Activated naive CD8-positive, alpha-beta T cell treated with anti-CD3 and anti-CD28 coated beads, Interleukin-2, amount 10 ng/mL, durations not matched to agents 7 days and 5 days (primary cell): ENCODE measurements at places on chromosomes 1 and 21.
A peak's percentile ranks its signal among the peaks of the same experiment; 100 is the strongest.

DNA sequence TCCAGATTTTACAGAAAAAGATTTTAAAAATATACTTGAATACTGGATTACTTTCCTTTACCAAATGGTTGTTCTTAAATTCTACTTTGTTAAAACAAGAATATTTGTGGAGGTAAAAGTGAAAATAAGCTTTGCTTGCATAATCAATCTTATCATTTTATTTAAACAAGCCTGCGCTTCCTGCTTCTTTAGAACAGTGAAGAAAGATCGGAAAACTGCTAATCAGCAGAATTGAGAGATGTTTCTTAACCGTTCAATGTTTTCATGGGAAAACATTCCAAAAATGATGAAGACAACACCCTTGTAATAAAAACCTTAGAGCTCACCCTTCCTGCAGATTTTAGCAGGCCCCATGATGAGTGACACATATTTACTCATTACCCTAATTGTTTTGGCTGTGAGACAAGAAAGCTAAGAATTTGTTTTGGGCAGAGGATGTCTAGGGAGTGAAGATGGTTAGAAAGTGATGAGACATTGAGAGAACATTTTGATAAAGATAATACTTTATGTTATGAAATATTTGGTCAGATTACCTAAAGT is 72.6 kb downstream of the TPR start:
- peaks cover 2% of the 10 kb centered on the region for H3K27me3 ChIP-seq
- peaks cover 3% of the 10 kb centered on the region for H3K36me3 ChIP-seq
- no peak for DNase-seq
- no peak overlapping the region for H3K4me3 ChIP-seq
- peaks cover 20% of the 10 kb centered on the region for H3K4me1 ChIP-seq
- H3K27ac ChIP-seq: no peak overlapping the region

DNA sequence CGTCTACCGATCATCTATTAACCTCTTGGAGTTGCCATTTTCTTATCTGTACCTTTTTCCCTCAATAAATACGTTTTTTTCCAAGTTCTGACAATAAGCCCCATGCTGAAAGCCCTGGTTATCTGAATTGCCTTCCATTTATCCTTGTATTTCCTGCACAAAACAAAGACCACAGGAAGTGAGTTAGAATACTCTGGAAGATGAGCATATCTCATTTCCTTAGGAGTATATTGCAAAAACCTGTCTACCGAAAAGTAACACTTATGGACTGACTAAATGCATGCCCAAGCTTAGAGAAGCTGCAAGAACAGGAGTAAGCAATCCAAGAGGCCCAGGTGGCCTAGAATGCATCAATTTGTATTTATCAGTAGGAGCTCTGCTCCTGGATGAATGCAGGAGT is 39.9 kb downstream of the DIRAS3 start:
- no peak overlapping the region for H3K4me3 ChIP-seq
- no peaks in the 10 kb centered on the region for H3K27me3 ChIP-seq
- no peak for DNase-seq
- no peaks in the 10 kb centered on the region for H3K36me3 ChIP-seq
- no peak overlapping the region for H3K27ac ChIP-seq

GRCh38 chr1:32775640-32776337 is 41.4 kb downstream of the YARS1 start:
- peaks cover 5% of the 10 kb centered on the region for H3K4me1 ChIP-seq
- peaks cover 19% of the 10 kb centered on the region for H3K36me3 ChIP-seq
- H3K27ac ChIP-seq: peak overlapping the region; percentile 61

GRCh38 chr1:185533596-185533995 is 200.6 kb upstream of the HMCN1 start:
- H3K27me3 ChIP-seq: no peaks in the 10 kb centered on the region
- peaks cover 7% of the 10 kb centered on the region for H3K4me1 ChIP-seq
- H3K36me3 ChIP-seq: peaks cover 12% of the 10 kb centered on the region
- no peak overlapping the region for H3K27ac ChIP-seq
- DNase-seq: no peak

- peaks cover 18% of the 10 kb centered on the region for H3K36me3 ChIP-seq
- H3K27me3 ChIP-seq: no peaks in the 10 kb centered on the region
- H3K27ac ChIP-seq: no peak overlapping the region
- no peak overlapping the region for H3K4me3 ChIP-seq
- H3K4me1 ChIP-seq: no peaks in the 10 kb centered on the region
Measured at GRCh38 chr1:185083818-185084217, 38.5 kb downstream of the RNF2 start.

DNA sequence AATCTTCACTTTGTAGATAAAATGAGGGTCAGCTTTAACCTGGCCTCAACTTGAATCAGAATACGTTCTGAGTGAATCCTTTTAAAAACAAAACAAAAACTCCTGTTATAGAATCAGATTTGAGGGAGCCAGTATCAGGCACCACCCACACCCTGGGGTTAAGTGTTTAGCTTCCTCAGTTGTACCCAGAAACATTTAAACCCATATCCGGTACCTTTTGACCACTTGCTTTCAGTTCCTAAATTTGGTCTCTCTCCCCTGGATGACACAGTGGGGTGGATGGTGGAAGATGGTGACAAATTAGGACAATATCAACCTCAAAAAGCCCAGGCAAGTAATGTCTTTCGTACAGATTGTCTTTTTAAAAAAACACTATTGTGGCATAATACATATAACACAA is 10.4 kb downstream of the KLHDC7A start:
- DNase-seq: no peak
- no peak overlapping the region for H3K4me3 ChIP-seq
- H3K27ac ChIP-seq: no peak overlapping the region
- H3K27me3 ChIP-seq: peaks cover 2% of the 10 kb centered on the region
- no peaks in the 10 kb centered on the region for H3K36me3 ChIP-seq
- H3K4me1 ChIP-seq: peaks cover 1% of the 10 kb centered on the region

GRCh38 chr1:89594096-89594740 is 38.7 kb upstream of the LRRC8C start:
- H3K36me3 ChIP-seq: peaks cover 13% of the 10 kb centered on the region
- H3K27ac ChIP-seq: no peak overlapping the region
- H3K4me3 ChIP-seq: no peak overlapping the region
- DNase-seq: no peak
- H3K27me3 ChIP-seq: no peaks in the 10 kb centered on the region

DNA sequence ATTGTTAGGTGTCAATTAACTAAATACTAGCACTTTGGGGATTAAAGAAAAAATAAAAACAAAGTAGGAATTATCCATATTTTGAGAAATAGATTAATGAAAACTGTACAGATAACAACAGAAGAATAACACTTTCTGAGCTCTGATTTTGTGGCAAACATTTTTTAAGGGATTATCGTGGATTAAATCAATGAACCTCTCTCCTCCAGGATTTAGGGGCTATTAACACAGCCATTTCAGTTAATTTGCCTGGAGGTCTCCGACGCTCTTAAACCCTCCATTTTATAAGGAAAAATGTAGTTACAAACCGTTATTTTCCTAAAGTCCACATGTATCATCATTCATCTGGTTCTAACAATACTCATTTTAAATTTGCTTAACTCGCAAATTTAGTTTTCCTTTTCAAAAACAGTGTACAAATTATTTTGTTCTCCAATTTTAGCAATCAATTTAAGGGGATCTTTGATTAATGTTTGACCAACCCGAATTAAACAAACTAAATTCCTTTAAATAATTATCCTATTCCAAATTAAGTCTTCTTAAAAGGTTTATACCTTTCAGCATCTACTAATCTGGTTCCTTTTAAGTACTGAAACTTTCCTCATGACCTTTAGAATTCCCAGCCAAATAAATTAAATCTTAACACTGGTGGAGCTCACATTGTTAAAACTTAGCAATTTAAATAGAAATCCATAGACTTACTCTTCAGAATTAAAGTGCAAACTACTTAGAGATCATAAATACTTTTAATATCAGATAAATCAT is 30.7 kb upstream of the RNF187 start:
- no peak for DNase-seq
- peak overlapping the region; percentile 98 for H3K4me3 ChIP-seq
- peak overlapping the region; percentile 98 for H3K27ac ChIP-seq
- peaks cover 33% of the 10 kb centered on the region for H3K4me1 ChIP-seq
- H3K36me3 ChIP-seq: peaks cover 11% of the 10 kb centered on the region
- no peaks in the 10 kb centered on the region for H3K27me3 ChIP-seq

DNA sequence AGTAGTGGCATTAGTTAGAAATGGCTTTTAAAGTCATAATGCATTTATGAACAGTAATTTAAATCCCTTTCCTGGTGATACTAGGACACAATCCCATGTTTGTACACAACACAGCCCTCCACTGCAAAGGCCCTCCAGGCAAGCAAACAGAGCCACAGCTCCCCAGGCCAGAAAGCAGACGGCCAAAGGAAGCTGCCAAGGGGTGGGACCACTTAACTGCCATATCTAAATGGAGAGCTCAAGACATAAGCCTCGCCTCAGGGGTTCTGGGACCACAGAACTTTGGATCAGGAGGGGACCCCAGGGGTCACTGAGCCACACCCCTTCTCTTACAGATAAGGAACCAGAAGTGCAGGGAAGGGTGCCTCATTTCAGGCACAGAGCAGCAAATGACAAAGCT is 189.7 kb downstream of the KCNH1 start:
- no peak overlapping the region for H3K4me3 ChIP-seq
- no peak for DNase-seq
- H3K27ac ChIP-seq: no peak overlapping the region
- no peaks in the 10 kb centered on the region for H3K27me3 ChIP-seq
- peaks cover 5% of the 10 kb centered on the region for H3K4me1 ChIP-seq
- H3K36me3 ChIP-seq: no peaks in the 10 kb centered on the region

DNA sequence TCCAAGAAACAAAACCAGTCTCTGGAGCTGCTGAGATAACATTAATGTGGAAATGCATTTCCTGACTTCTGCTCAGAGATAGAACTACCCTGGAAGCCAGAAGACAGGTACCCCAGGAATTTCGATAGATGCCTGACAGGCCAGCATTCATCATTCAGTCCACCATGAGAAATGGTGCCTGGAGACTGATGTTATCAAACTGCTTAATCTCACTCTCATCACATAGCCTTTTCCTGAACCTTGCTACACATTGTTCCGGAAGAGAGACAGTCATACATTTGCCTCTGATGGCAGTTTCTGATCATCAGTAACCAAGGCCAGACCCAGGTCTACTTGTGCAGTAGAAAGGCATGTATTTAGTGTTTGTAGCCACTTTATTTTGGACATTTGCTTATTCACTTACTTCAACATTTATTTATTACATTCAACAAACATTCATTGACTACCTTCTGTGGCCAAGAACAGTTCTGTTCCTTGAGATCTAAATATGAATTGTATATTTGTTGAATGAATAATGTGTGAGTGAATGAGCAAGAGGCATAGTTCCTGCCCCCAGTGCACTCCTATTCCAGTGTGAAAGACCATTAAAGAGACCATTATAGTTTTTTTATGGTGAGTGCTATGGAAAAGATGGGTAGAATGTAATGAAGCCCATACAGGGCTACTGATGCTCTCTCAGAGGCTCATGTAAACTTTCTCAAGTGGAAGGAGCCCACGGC is 485.7 kb downstream of the NUF2 start:
- H3K4me3 ChIP-seq: no peak overlapping the region
- no peak for DNase-seq
- no peak overlapping the region for H3K27ac ChIP-seq
- H3K36me3 ChIP-seq: no peaks in the 10 kb centered on the region
- H3K27me3 ChIP-seq: no peaks in the 10 kb centered on the region

GRCh38 chr1:61606448-61607312 is 118.3 kb downstream of the TM2D1 start:
- H3K4me3 ChIP-seq: no peak overlapping the region
- H3K4me1 ChIP-seq: no peaks in the 10 kb centered on the region
- no peak for DNase-seq
- H3K27me3 ChIP-seq: peaks cover 7% of the 10 kb centered on the region
- H3K27ac ChIP-seq: no peak overlapping the region
- H3K36me3 ChIP-seq: no peaks in the 10 kb centered on the region

DNA sequence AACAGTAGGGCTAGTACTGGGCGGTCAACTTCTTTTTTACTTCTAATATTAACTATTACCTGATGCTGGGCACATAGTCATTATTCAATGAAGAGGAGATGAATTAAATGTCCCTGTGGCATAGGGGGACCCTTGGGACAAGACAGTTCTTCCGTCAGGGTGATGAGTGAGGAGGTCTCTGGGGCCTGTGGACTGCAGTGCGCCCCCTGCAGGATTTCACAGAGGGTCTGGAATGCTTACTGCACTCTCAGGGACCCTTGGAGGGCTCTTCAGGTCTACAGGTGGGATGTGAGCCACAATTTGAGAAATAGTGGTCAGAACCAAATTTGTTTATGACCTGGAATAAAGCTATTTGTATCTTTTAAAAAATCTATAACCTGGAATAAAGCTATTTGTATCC is 149.4 kb downstream of the FAM78B start:
- H3K36me3 ChIP-seq: no peaks in the 10 kb centered on the region
- H3K27ac ChIP-seq: no peak overlapping the region
- no peak for DNase-seq
- H3K4me3 ChIP-seq: no peak overlapping the region
- H3K27me3 ChIP-seq: peaks cover 11% of the 10 kb centered on the region

DNA sequence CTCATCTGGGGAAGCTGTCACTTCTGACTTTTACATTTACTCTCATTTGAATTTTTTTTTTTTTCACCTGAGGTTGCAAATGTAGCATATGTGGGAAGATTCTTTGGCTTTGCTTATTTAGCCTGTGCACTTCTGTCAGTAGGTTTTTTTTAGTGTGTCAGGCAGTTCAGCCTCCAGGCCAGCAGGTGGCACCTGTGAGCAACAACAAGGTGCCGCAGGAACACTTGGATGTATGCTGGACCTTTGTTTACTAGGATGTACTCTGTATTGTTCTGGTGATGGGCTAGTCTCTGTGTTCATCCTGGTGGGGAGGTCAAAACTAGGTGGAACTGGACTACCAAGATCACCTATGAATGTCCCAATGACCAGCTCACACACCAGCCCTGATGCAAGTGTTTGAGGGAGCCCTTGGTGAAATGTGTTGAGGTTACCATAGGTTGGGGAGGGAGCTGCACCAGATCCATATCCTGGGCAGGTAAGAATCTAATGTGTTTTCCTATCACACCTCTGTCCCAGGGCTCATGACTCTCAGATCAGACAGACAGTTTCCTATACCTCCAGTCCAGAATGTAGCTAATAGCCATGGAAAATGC is 618.2 kb downstream of the BRINP3 start:
- H3K4me3 ChIP-seq: no peak overlapping the region
- H3K27me3 ChIP-seq: no peaks in the 10 kb centered on the region
- peak; percentile 25 for DNase-seq
- no peak overlapping the region for H3K27ac ChIP-seq

DNA sequence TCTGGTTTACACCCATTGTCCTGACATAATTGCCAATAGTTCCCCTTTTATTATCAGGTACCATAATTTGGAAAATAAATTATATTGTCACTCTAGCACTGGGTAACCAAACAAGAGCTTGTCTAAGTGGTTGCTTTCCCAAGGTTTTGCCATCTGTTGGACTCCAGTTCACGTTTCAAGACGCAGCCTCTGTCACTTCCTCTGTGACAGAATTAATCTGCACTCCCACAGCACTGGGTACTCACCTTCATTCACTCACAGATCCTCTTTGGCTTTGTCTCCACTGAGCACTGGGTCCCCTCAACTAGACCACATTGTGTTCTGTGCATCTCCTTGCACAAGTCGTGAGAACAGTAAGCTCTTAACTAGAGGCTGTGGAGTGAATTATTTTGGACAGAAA is 123.6 kb upstream of the JUN start:
- H3K27ac ChIP-seq: no peak overlapping the region
- H3K27me3 ChIP-seq: no peaks in the 10 kb centered on the region
- H3K4me1 ChIP-seq: peaks cover 17% of the 10 kb centered on the region
